Astrocyte (in vitro differentiated cells and primary cell): ENCODE measurements at places on chromosomes 16 and 17.
A peak's percentile ranks its signal among the peaks of the same experiment; 100 is the strongest.

DNA sequence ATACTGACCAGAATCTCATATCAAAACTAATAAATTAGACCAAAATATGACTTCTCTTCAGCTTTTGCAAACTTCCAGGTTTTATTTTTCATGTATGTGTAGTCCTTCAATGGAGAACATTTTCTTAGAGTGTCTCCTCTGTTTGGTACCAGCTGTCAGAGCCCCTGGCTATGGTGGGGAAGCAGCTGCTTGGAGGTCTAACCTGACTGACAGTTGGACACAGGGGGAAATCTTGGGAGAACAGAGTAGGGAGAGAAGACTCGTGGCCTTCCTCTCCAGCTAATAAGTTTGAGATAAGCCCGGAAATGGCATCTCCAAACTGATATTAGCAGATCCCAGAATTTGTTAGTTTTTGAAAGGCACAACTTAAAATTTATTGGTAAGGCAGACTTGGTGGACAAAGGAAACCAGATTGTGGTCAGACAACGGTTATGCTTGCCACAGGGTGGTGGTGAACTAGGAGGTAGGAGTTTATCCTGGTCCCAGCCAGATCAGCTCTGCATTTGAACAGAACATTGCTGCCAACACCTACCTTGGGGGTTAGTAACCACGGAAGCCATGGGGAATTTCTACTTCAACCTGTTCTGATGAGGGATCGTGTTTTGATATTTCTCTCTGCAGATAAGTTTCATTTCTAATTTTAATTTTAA, 39.2 kb upstream of the IRX3 start:
- H3K27ac ChIP-seq: no peak overlapping the region
- no peaks in the 10 kb centered on the region for H3K36me3 ChIP-seq
- H3K27me3 ChIP-seq: no peaks in the 10 kb centered on the region
- H3K4me1 ChIP-seq: peaks cover 3% of the 10 kb centered on the region

DNA sequence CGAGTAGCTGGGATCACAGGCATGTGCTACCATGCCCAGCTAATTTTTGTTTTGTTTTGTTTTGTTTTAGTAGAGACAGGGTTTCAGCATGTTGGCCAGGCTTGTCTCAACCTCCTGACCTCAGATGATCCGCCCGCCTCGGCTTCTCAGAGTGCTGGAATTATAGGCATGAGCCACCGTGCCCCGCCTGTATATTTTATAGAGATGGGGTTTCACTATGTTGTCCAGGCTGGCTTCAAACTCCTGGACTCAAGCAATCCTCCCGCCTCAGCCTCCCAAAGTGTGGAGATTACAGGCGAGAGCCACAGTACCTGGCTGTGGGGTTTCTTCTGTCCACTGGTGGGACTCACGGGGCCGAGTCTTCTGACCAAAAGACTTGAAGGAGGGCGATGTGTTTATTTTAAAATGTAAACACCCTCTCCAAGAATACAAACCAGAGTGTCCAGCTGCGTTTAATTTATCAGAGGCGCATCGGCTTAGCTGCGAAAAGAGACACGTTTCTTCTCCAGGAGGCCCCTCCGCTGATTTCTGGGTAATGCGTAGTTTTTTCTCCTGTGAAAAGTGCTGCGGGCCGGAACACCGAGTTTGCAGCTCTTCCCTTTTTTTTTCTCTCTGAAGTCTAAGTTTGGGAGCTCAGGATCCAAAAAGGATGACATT, 86.9 kb upstream of the CIBAR2 start:
- no peaks in the 10 kb centered on the region for H3K27me3 ChIP-seq
- no peaks in the 10 kb centered on the region for H3K36me3 ChIP-seq
- DNase-seq: no peak
- H3K27ac ChIP-seq: no peak overlapping the region

GRCh38 chr17:68431661-68432071, 25.6 kb downstream of the WIPI1 start:
- DNase-seq: no peak
- H3K36me3 ChIP-seq: peaks cover 59% of the 10 kb centered on the region
- H3K27me3 ChIP-seq: no peaks in the 10 kb centered on the region
- H3K27ac ChIP-seq: no peak overlapping the region
- H3K4me3 ChIP-seq: no peak overlapping the region
- H3K4me1 ChIP-seq: peaks cover 5% of the 10 kb centered on the region

- peak overlapping the region; percentile 70 for H3K4me3 ChIP-seq
- no peak for DNase-seq
- peaks cover 6% of the 10 kb centered on the region for H3K36me3 ChIP-seq
- H3K27ac ChIP-seq: peak overlapping the region; percentile 68
These were observed 538 bp upstream of the CCNF start for GRCh38 chr16:2428784-2429033.

- peaks cover 13% of the 10 kb centered on the region for H3K4me1 ChIP-seq
- no peak overlapping the region for H3K27ac ChIP-seq
- no peak for DNase-seq
- no peaks in the 10 kb centered on the region for H3K27me3 ChIP-seq
- no peak overlapping the region for H3K4me3 ChIP-seq
- H3K36me3 ChIP-seq: no peaks in the 10 kb centered on the region
These were observed 141.6 kb downstream of the PRKCA start for GRCh38 chr17:66444031-66444430.

DNA sequence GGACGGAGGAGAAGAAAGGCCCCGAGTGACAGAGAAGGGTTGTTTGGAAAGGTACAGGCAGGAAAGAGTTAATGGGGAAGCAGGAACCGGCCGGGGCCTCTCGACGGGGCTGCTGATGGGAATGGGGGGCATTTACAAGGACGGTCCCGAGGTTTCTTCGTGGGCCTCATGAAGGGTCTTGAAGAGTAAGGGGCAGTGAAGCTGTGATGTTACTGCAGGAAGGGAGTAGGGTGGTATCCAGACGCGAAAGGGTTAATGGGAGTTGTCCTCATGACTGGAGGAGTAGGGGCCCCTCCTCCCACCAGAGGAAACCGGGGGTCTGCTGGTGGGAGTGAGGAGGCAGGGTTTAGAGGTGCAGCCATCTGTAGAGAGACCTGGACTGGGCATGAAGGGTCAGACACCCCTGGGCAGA, 481 bp downstream of the PDK2 start:
- no peak for DNase-seq
- peaks cover 3% of the 10 kb centered on the region for H3K36me3 ChIP-seq
- peaks cover 20% of the 10 kb centered on the region for H3K4me1 ChIP-seq
- peak overlapping the region; percentile 79 for H3K4me3 ChIP-seq
- H3K27me3 ChIP-seq: no peaks in the 10 kb centered on the region
- H3K27ac ChIP-seq: no peak overlapping the region

GRCh38 chr16:81609323-81609892, 164.8 kb downstream of the CMIP start:
- H3K27me3 ChIP-seq: no peaks in the 10 kb centered on the region
- H3K4me3 ChIP-seq: no peak overlapping the region
- H3K4me1 ChIP-seq: peaks cover 35% of the 10 kb centered on the region
- peaks cover 5% of the 10 kb centered on the region for H3K36me3 ChIP-seq
- peak overlapping the region; percentile 38 for H3K27ac ChIP-seq

- H3K36me3 ChIP-seq: no peaks in the 10 kb centered on the region
- peaks cover 19% of the 10 kb centered on the region for H3K4me1 ChIP-seq
- peaks cover 26% of the 10 kb centered on the region for H3K27me3 ChIP-seq
- no peak overlapping the region for H3K27ac ChIP-seq
- peak overlapping the region; percentile 69 for H3K4me3 ChIP-seq
These were observed 684 bp downstream of the YPEL2 start for GRCh38 chr17:59331929-59332748.

DNA sequence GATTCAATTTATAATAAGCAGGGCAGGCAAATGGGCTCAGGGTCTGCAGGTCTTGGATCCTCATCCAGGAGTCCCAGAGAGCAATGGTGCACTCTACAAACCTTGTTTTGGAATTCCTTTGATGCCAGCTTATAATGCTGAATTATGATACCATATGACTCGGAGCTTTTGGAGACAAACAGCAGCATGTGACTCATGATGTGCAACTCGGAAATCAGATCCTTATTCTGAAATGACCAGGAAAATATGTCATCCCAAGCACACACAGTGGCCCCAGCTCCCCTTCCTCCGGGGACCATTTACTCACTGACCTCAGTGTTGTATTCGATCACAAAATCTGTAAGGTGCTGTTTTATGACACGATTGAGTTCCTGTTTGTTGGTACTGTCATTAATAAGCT, 20.2 kb upstream of the UMOD start:
- H3K4me3 ChIP-seq: no peak overlapping the region
- no peaks in the 10 kb centered on the region for H3K4me1 ChIP-seq
- H3K27ac ChIP-seq: no peak overlapping the region
- no peaks in the 10 kb centered on the region for H3K27me3 ChIP-seq

DNA sequence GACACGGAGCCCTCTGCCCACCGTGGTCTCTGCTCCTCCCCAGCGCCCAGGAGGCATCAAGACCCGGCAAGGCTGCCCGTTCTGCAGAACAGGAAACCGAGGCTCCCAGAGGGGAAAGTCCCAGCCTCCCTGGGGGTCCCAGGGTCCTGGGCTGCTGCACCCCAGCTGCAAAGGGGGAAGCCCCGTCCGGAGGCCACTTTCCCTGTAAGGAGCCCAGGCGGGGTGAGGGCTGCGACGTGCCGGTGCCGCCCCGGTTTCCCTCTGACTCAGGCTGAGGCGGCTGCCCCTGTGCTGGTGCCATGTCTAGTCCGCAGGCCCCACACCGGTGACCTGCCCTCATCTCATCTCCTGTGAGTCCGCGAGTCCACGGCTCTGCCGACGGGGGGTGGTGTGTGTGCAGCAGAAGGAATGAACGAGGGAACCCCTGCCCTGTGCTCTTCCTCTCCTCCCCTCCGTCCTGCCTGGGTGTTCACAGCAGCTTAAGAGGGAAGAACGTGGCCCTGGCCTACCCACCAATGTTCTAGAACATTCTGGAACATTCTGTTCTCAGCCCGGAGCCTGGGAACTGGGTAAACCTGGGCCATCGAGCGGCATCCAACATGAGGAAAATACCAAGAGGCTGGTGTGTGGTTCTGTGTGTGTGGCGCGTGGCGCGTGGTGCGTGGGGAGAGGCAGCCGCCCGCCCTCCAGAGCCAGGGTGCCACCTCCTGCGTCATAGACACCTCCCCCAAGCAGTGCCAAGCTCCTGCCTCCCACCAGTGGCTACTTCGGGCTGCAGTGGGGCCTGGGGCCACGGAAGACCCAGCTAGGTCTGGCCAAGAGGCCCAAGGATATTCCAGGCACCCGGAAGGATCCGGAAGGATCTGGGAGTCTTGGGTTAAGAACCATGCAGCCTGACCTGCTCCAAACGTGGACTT, 7.0 kb upstream of the CBFA2T3 start:
- H3K27me3 ChIP-seq: peaks cover 5% of the 10 kb centered on the region
- H3K4me3 ChIP-seq: no peak overlapping the region
- DNase-seq: no peak
- H3K36me3 ChIP-seq: no peaks in the 10 kb centered on the region
- no peaks in the 10 kb centered on the region for H3K4me1 ChIP-seq
- no peak overlapping the region for H3K27ac ChIP-seq

GRCh38 chr16:52351451-52351850, 195.5 kb downstream of the TOX3 start:
- H3K4me1 ChIP-seq: no peaks in the 10 kb centered on the region
- no peaks in the 10 kb centered on the region for H3K27me3 ChIP-seq
- H3K27ac ChIP-seq: no peak overlapping the region
- H3K4me3 ChIP-seq: no peak overlapping the region
- DNase-seq: no peak

GRCh38 chr17:61250335-61250890, 149.2 kb upstream of the TBX2 start:
- H3K27me3 ChIP-seq: no peaks in the 10 kb centered on the region
- no peaks in the 10 kb centered on the region for H3K36me3 ChIP-seq
- H3K27ac ChIP-seq: peak overlapping the region; percentile 49
- DNase-seq: peak; percentile 72
- no peak overlapping the region for H3K4me3 ChIP-seq
- peaks cover 32% of the 10 kb centered on the region for H3K4me1 ChIP-seq

DNA sequence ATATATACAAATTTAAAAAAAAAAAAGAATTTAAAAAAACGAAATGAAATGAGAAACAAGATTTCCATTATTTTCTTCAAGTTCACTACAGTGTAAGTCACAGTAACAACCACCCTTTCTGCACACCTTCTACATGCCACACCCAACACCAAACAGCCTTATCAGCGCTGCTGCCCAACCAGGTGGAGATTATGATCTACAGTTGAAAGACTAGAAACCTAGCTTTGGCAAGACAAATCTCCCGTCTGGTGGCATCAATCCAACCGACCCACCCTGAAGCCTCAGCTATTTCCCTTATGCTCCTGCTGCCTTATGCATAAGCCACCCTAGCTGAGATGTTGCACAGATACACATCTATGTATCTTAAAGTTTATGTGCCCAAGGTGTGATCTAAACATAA, 60.8 kb downstream of the PARN start:
- H3K4me1 ChIP-seq: no peaks in the 10 kb centered on the region
- H3K36me3 ChIP-seq: no peaks in the 10 kb centered on the region
- H3K4me3 ChIP-seq: no peak overlapping the region
- DNase-seq: no peak

GRCh38 chr17:83144421-83145357, 65.3 kb downstream of the METRNL start:
- H3K4me1 ChIP-seq: no peaks in the 10 kb centered on the region
- H3K27me3 ChIP-seq: peaks cover 13% of the 10 kb centered on the region
- DNase-seq: no peak
